ENCODE measurements at places on chromosomes 2 and 18.

GRCh38 chr2:226184540-226184939 is 615.1 kb downstream of the IRS1 start:
- no peak for DNase-seq

DNA sequence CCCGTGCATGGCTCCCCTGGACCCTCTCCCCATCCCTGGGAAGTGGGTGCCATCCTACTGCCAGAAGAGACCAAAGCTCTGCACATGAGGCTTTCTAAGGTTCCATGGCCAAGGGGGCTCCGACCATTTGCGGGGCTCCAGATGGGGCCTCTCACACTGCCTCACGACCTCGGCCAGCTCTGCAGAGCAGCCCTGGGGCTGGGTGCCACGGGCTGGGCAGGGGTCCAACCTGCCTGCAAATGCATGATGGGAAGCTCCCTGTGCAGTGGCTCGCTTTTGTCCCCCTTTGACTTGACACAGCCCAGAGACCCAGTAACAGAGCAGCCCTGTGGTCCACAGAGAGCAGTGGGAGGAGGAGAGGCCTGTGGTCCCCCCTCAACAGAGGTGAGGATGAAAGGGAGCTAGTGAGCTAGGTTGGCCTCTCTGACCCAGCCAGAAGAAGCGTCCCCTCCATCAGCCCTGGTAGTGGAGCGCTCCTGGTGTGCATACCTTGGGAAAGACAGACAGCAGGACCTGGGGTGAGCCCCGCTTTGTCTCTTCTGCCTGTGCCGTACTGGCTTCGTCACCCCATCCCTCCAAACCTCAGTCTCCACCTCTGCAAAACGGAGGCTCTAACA is 174.1 kb downstream of the DDX1 start:
- DNase-seq, result no peak

- no peak for DNase-seq
Observed at GRCh38 chr2:189253836-189254235, 74.3 kb upstream of the COL5A2 start.

DNA sequence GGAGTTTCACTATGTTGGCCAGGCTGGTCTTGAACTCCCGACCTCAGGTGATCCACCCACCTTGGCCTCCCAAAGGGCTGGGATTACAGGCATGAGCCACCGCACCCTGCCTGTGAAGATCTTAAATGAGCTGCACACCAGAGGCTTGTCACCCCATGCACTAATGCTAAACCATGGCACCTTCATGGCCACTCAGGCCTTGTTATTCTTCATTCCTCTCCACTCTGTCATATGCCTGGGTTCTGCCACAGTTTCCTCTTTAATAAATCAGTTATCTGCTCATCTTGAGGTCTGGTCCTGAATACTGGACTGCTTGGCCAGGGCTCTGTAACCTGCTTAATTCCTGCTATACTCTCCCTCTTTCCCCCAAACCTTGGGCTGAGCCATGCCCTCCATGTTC is 303.9 kb upstream of the FBXO11 start:
- no peak for DNase-seq

- DNase-seq, result no peak
Observed at GRCh38 chr2:23092831-23093230, 292.1 kb upstream of the KLHL29 start.

GRCh38 chr2:30252723-30253701 is 21.7 kb downstream of the LBH start:
- no peak for DNase-seq

DNA sequence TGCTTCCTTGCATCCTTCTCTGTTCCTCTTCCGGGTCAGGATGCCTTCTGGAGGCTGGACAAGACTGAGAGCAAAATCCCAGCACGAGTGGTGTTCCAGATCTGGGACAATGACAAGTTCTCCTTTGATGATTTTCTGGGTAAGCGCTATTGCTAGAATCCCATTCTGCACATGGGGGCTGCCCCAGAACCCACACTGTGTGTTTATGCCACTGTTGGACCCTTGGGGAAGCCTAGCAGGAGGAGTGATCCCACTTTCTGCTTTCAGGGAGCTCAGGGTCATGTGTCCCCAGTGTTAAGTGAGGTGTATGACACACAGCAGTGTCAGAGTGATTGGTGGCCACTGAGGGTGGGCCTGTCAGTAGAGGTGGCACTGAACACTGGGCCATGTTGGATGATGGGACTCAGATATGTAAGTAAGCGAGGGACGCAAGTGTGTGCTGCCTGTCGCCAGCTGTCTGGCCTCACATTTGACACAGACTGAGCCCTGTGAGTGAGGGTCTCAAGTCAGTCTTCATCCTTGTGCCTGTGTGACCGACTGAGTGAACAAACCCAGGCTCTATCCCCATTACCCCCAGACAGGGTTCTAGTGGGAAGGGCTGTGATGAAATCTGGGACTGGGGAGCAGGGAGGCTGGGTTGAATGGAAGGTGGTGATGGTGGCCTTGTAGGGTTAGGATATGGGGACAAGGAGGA is 220.9 kb downstream of the DYSF start:
- DNase-seq, result no peak

GRCh38 chr2:197435598-197436420 is 981 bp upstream of the SF3B1 start:
- no peak for DNase-seq

DNA sequence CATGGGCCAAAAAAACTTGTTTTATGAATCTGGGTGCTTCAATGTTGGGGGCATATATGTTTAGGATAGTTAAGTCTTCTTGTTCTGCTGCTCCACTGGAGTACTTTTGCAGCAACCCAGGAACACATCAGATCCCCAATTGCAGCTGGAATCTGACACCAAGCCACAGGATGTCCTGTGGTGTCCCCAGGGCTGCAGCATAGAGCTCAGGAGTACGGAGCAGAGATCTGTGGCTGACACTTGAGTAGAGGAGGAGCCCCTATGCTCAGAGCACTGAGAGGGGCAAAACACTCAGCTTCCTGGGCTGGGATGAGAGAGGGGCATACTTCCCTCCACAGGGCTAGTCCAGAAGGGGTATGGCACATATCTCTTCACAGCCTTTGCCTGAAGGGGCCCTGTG is 138.9 kb upstream of the ERBB4 start:
- DNase-seq, result peak; percentile 31

- no peak for DNase-seq
Observed at GRCh38 chr2:10742666-10743065, 21.2 kb downstream of the ATP6V1C2 start.

- no peak for DNase-seq
Observed at GRCh38 chr2:172394002-172394401, 33.4 kb upstream of the ITGA6 start.

GRCh38 chr2:60629305-60629662 is 75.8 kb upstream of the BCL11A start:
- no peak for DNase-seq

DNA sequence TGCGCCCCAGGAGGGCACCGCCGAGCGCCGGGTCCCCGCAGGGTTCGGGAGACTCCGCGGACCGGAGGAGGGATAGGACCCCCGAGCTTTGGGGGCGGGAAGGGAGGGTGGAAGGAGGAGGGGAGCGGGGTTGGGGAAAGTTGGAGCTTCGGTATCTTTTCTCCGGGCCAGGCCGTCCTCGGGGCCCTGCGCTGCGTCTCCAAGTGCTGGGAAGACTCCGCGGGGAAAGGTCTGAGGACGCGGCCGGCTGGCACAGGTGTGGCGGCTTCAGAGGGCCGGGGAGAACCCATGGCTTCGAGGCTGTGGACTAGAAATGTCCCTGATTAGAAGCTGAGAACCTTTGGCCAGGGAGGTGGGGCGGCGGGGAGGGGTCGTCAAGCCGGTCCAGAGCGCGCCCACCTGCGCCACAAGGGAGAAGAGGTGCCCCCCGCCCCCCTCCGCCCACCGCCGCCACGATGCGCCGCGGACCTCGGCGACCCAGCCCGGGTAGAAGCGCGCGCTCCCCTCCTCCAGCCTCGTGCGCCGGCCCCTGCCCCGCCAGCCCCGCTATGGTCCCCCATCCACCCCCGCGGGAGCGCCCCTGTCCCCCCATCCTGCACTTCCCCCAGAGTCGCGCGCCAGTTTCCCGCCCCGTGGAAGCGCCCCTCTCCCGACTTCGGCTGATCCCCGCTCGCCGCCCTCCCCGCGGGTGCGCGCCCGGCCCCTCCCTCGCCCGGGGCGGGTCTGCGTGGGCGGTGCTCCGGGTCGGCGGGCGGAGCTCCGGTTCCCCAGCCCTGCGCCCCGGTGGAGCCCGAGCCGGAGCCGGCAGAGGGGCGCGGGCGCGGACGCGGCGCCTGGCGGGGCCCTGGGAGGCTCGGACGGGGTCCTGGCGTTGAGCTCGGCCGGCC is at the start of gene SNTG2:
Gene SNTG2 (plus strand): TSS at position 770 of the 887 bp plus-strand sequence. CDS start 148 bp downstream, outside the sequence.
- peak; percentile 73 for DNase-seq

- DNase-seq, result peak; percentile 98
Observed at GRCh38 chr2:232697059-232697806, at the start of gene GIGYF2. GIGYF2 (plus strand) TSS chr2:232697331; CDS start chr2:232735198, 37,867 bp downstream.

- no peak for DNase-seq
Observed at GRCh38 chr2:102342888-102343287, 12.7 kb upstream of the IL18R1 start.

- DNase-seq, result no peak
Observed at GRCh38 chr2:195613922-195614321, 43.1 kb upstream of the SLC39A10 start.

- no peak for DNase-seq
Observed at GRCh38 chr2:145380436-145381017, 860.6 kb upstream of the ZEB2 start.

DNA sequence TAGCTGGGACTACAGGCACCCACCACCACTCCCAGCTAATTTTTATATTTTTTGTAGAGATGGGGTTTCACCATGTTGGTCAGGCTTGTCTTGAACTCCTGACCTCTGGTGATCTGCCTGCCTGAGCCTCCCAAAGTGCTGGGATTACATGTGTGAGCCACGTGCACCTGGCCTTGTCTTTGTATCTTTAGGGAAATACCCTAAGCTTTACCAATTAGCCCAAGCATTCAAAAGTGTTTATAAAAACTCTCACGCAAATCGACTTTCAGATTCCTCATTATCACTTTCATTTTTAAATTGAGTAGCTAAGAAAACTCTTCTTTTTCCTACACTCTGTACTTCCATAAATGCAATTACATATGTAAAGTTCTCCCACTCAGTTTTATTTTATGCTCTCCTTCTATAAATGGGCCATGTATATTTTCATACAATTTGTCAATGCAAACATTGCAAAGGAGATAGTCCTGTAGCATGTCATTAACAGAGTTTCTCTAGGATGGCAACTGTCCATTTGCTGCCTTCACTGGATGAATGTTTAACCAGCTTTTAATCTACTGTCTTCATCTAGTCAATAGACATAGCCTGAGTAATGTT is 326.2 kb upstream of the LRATD1 start:
- no peak for DNase-seq

DNA sequence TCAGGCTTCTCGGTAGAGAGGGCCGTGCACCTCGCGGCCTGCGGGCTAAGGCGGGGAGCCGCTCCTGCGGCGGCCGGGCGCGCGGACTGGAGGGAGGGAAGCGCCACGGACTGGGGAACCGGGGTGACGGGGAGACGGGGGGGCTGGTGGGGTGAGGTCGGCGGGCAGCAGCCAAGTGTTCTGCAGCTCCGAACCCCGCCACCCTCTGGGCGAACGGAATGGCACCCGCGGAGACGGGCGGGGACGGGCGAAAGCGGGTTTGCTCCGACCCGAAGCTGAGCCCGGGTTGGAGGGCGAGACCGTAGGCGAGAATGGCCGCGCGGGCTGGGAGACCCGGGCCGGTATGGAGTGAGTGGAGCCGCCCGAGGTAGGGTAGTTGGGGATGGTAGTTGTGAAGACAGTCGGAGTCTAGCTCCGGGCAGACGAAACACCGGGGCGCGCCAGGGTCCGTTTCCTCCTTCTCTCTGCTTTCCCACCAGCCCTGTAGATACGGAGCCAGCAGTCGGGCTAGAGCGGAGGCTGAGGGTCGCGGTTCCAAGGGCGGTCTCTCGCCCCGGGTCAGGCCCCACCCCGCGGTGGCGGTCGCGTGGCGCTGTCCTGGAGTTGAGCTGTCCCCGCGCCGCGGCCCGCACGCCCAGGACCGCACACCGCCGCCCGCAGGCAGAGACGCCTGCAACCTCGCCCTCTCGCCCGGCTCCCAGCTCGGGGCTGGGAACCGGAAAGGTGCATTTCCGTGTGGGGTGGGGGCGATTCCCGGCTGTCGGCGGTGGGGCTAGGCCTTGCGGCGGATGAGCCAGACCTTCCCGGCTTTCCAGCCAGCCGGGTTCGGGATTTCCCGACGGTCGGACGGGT is 160.3 kb upstream of the SIX2 start:
- DNase-seq, result peak; percentile 67

- no peak for DNase-seq
Observed at GRCh38 chr2:62435720-62436119, 70.3 kb downstream of the TMEM17 start.

DNA sequence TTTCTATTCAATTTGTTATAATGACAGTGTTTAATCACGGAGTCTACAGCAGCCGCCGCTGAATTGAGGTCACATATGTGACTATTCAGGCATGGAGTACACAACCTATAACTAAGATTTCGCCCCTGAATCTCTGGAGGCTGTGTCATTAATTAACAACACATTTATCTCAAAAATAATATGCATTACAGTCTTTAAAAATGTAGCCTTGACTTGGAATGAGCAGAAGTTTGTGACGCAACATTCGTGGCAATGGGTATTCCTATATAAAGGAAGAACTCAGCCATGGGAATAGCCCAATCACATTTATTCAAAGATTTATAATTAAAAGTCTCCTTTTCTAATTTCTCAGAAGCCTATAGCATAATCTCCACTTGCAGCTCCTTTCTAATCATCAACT is 60.6 kb upstream of the LYPD1 start:
- DNase-seq, result no peak

DNA sequence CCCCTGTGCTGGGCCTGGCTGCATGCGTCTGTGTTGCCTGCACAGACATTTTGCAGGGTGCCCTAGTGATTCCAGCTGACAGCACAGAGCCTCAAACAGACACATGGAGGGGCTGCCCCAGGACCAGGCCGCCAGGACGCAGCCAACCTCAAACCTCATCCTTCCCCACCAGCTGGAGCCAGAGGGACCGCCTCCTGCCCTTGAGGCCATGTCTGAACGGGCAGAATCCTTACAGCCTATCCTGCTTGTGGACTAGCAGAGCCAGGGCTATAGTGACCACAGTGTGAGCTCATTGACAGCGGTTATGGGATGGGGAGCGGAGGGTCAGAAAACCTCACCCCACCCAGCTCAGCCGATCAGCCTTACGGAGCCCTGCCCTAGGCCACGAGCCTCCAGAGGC is 22.4 kb downstream of the ODC1 start:
- DNase-seq, result no peak

DNA sequence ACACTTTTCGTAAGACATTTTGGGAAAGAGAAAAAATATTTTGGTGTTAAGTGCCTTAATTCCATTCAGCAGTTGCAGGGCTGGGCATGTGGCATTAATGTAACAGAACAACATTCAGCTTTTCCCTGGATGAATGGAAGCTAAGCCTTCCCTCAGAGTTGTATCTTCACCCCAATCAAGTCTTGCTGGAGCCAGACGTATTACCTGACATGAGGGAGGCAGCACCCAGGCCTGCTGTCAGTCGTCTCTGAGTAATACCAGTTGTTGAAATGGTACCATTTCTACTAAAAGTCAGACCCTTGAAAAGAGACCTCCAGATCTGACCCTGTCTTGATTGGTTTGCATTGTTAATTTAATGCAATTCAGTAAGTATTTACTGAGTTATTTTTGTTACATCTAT is 57.5 kb downstream of the MALT1 start:
- no peak for DNase-seq

Data from WTC11 (cell line).